Karpas-422 (cell line): ENCODE measurements at places on chromosomes 12 and 14. TPM values are rescaled to one million over a fixed set of nuclear protein-coding genes. Genes with fewer than 3 reads are reported as not detected.

Gene TAOK3
- total RNA-seq: 86.7 and 88.4 TPM in 2 replicates

Gene RTL1
- 0.11 TPM in 1 of 2 replicates, not detected in the other for total RNA-seq

Gene TMEM132C
- not detected in 2 replicates for total RNA-seq

Gene AKAP5
- total RNA-seq: 0.22 and 0.56 TPM in 2 replicates

Gene TDRD9
- total RNA-seq: not detected in 2 replicates

Gene DYRK4
- 27.2 and 44.9 TPM in 2 replicates for total RNA-seq

Gene PRPH
- total RNA-seq: 0.52 TPM in 1 of 2 replicates, not detected in the other

Gene KITLG
- total RNA-seq: not detected in 2 replicates

Gene LRP1
- 0.56 and 3.1 TPM in 2 replicates for total RNA-seq

Gene NKX2-1
- not detected in 2 replicates for total RNA-seq

Gene MMP17
- not detected in 2 replicates for total RNA-seq

Gene EMP1
- total RNA-seq: not detected in 2 replicates

Gene NOVA1
- total RNA-seq: not detected in 2 replicates

Gene RNASE7
- not detected in 2 replicates for total RNA-seq

Gene ISCU
- total RNA-seq: 60.9 and 102 TPM in 2 replicates

Gene TAS2R31
- total RNA-seq: 9.5 and 18.0 TPM in 2 replicates

Gene TSPAN8
- not detected in 2 replicates for total RNA-seq

Gene COX8C
- total RNA-seq: not detected in 2 replicates

Gene SLC39A5
- 0.61 TPM in 1 of 2 replicates, not detected in the other for total RNA-seq

Gene GUCY2C
- total RNA-seq: 0.07 and 0.48 TPM in 2 replicates

Gene KSR2
- 0.04 TPM in 1 of 2 replicates, not detected in the other for total RNA-seq

Gene KERA
- total RNA-seq: not detected in 2 replicates

Gene GSG1
- total RNA-seq: not detected in 2 replicates

Gene TMEM52B
- not detected in 2 replicates for total RNA-seq

Gene ACVRL1
- total RNA-seq: not detected in 2 replicates

Gene B4GALNT3
- 0.30 TPM in 1 of 2 replicates, not detected in the other for total RNA-seq

Gene COCH
- total RNA-seq: 26.5 and 33.7 TPM in 2 replicates
